Uterus (tissue), 4 donors: ENCODE measurements at places on chromosomes 1 and 21. TPM values are rescaled to one million over a fixed set of nuclear protein-coding genes. Genes with fewer than 3 reads are reported as not detected.

The BLACAT1 gene
- not detected for total RNA-seq

DNA sequence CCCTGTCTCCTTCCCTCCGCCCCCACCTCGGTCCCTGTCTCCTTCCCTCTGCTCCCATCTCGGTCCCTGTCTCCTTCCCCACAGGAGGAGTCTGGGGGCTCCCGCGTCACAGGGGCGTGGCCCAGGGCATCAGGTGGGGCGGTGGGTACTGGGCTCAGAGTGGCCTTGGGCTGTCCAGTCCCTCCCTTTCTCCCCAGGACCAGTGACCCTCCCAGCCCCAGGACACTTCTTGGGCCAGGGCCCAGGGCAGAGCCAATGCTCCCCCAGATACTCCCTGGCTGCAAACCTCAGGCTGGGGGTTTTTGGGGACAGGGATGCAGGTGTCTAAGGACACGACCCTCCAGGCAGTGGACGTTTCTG lies 6.8 kb upstream of the RNF223 start:
- no peak for DNase-seq

GRCh38 chr1:223429313-223429731 lies 36.1 kb downstream of the CCDC185 start:
- DNase-seq: no peak

DNA sequence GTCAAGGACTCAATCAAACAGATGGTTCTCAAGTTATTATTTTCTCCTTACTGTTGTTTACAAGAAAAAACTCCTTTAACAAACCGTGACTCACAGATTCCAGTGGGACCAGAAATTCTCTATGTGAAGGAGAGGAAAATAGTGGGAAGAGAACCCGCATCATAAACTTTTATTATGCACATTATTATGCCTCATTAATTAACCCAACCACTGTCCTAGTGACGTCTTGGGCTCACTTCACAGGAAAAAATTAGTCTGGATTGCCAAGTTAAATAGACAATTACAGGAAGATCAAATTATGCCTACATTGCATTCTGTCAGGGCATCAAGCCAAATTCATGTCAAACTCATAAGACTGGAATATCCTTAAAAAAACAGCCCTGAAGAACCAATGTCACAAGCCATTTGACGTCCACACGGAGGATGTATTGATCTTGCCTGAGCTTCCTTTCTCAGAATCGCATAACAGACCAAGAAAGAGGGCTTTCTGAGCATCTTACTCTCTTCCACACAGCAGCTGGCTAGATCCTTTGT lies 347.8 kb downstream of the DUSP10 start:
- no peak for DNase-seq

GRCh38 chr1:157170677-157171515 lies 32.7 kb upstream of the ETV3 start:
- no peak for DNase-seq

GRCh38 chr1:234954613-234955012 lies 174.0 kb downstream of the TOMM20 start:
- no peak for DNase-seq

DNA sequence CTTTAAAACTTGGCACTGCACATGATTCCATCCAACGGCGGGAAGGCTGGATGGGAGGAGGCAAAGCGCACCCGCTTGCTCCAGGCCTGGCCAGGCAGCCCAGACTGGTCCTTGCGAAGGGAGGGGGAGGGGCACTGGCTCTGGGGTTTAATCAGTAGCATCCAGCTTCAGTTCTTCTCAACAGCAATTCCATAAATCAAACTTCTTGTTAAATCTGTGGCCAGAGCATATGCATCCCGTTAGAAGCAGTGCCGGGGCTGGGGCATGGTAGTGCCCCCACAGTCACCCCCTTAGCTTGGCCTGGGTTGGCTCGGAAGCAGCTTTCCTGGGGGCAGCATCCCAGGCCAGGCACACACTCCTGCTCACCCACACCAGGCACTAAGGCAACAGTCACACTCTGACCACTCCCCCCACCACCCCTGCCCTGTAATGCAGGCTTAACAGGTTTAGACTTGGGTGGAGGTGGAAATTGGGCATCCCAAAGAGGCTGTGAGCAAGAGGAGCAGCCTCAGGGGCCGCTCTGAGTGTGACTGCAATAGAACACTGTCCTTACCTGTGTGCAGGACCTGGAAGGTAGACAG lies 94.1 kb upstream of the CASZ1 start:
- no peak for DNase-seq

DNA sequence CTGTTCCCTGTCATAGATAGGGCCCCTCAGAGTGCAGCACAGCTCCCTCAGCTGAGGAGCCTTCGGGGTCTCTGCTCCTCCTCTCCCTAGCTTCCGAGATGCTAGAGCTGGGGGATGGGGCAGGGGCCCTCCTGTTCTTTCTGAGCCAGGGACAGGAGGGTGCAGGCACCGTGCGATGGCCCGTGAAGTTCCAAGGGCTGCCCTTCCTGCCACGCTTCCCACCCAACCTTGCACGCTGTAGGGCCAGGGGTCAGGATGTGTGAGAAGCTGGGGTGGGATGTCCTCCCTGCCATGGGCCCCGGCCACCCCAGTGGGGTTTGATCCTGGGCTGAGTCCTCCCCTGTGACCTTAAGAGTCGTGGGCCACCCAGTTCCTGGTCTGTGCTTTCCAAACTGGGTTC lies 240.7 kb upstream of the C1orf174 start:
- no peak for DNase-seq

The PRDM16 gene
- not detected for total RNA-seq

- no peak for DNase-seq
Measured at GRCh38 chr21:29078869-29079767, 5.7 kb upstream of the CCT8 start.

GRCh38 chr1:19083081-19083480 lies 126.6 kb upstream of the IFFO2 start:
- DNase-seq: no peak

GRCh38 chr1:187203257-187203656 lies 374.5 kb downstream of the PLA2G4A start:
- no peak for DNase-seq

The TRIM17 gene
- 3.2 TPM for total RNA-seq

The DYNLT5 gene
- total RNA-seq: 1.3 TPM

The CELSR2 gene
- 8.7 TPM for total RNA-seq

DNA sequence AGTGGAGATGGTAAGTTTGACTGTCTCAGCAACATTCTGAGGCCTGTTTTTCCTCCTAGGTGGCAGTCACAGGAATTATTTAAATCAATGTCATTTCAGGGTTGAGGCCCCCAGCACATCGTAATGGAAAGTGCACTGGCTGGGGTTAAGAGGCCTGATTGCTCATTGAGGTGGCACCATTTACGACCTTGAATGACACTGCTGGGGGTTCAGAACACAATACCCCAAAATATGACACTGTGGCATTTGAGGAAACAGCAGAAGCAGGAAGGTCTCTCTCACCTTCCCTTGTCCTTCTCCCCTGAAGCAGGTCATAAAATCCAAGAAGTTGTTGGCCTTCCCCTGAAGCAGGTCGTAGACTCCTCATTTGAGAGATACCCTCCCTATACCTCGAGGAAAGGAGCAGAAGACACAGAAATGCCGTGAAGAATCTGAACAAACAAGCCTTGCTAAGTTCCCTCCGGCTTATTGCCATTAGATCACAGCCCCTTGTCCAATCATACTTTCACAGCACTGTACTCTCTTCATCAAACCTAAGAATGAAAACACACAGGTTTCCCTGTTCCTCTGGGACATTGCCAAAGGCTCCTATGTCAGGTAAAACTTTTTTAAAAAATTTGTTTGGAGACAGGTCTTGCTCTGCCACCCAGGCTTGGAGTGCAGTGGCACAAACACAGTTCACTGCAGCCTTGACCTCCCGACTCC lies 71.3 kb downstream of the S1PR1 start:
- DNase-seq: no peak
